ENCODE measurements at places on chromosomes 6 and 20. TPM values are rescaled to one million over a fixed set of nuclear protein-coding genes. Genes with fewer than 3 reads are reported as not detected.

Gene AHI1
- 27.1 TPM for total RNA-seq

Gene APOM
- total RNA-seq, result 0.85 TPM

Gene CASP8AP2
- total RNA-seq, result 22.9 TPM

Gene CAPN11
- total RNA-seq, result not detected

Gene RPP40
- total RNA-seq, result 6.0 TPM

Gene SLC25A27
- 5.7 TPM for total RNA-seq

Gene GPR63
- 1.1 TPM for total RNA-seq

Gene SLC35F1
- total RNA-seq, result not detected

DNA sequence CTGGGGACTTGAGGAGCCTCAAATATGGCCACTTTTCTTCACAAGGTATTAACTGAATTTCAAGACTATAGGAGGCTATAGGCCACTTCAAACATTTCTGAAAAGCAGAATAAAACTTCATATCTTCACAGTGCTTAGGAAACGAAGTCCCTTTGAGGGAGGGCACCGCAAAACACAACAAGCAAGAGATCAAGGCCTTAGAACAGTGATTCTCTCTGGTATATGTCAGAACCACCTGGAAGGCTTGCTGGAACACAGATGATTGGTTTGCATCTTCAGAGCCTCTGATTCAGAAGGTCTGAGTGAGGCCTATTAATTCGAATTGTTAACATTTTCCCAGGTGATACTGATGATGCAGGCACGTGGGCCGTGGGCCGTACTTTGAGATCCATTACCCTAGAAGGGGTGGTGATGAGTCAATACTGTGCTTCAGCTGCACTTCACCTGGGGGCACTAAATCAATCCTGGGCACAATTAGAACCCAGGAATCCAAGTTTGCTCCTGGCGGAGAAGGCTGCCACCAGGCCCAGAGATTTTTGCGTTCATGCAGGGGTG is 10.7 kb downstream of the SUN5 start:
- DNase-seq, result peak; percentile 32
- peaks cover 5% of the 10 kb centered on the region for H3K36me3 ChIP-seq
- no peak overlapping the region for H3K27ac ChIP-seq
- H3K4me3 ChIP-seq, result no peak overlapping the region

- no peaks in the 10 kb centered on the region for H3K27me3 ChIP-seq
- no peaks in the 10 kb centered on the region for H3K36me3 ChIP-seq
- DNase-seq, result no peak
These were observed 100.8 kb upstream of the CITED2 start for GRCh38 chr6:139475241-139475640.

DNA sequence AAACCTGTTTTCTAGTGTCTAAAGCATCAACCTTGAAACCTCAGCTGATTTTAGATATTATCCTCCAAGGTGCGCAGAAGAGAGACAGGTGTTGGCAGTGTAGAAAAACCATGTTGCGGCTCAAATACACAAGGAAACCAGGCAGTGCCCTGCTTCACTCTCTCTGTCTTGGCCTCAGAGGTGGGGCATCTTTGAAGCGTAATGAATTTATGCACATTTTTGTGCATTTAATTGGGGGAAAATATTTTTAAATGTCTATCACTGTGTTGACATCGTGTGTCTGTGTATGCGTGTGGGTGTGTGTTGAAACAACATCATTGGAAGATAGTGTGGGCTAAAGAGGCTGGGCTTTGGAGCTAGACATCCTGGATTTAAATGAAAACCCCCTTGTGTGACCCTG is 334.0 kb upstream of the CHD6 start:
- H3K27ac ChIP-seq, result no peak overlapping the region
- peaks cover 2% of the 10 kb centered on the region for H3K27me3 ChIP-seq
- no peak overlapping the region for H3K4me3 ChIP-seq
- DNase-seq, result no peak

DNA sequence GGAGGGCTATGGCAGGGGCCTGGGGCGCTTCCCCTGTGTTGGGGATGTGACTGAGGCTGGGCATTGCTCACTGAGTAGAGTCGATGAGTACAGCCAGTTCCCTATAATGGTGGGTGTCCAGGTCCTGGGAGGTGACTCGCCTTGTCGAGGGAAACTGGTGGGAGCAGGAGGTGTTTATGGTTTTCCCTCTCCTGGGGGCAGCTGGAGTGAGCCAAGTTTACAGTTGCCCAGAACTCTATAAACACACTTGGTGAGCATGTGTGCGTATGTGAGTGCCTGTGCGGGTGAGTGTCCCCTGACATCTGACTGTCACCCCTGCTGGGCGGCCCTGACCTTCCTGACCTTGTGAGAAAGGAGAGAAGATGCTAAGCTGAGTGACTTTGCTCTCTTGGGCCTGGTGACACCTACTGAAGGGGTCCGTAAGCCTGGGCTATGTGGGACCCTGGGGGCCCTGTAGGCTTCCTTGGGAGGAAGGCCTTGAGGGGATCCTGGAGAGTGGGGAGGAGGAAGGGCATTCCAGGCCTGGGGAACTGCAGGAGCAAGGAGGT is 65.9 kb downstream of the VEGFA start:
- H3K36me3 ChIP-seq, result no peaks in the 10 kb centered on the region
- H3K4me1 ChIP-seq, result peaks cover 13% of the 10 kb centered on the region
- peak; percentile 54 for DNase-seq
- no peak overlapping the region for H3K4me3 ChIP-seq

GRCh38 chr6:3565291-3565690 is 108.4 kb upstream of the SLC22A23 start:
- H3K27ac ChIP-seq, result no peak overlapping the region
- DNase-seq, result no peak
- H3K4me3 ChIP-seq, result no peak overlapping the region
- no peaks in the 10 kb centered on the region for H3K36me3 ChIP-seq

- no peak overlapping the region for H3K4me3 ChIP-seq
- peaks cover 34% of the 10 kb centered on the region for H3K4me1 ChIP-seq
- H3K27ac ChIP-seq, result no peak overlapping the region
- H3K36me3 ChIP-seq, result peaks cover 2% of the 10 kb centered on the region
- no peaks in the 10 kb centered on the region for H3K27me3 ChIP-seq
- DNase-seq, result no peak
These were observed 47.1 kb upstream of the SMLR1 start for GRCh38 chr6:130780122-130780521.

GRCh38 chr20:59938221-59938620 is 1.9 kb downstream of the PPP1R3D start:
- peak overlapping the region; percentile 72 for H3K4me3 ChIP-seq
- DNase-seq, result no peak
- H3K36me3 ChIP-seq, result no peaks in the 10 kb centered on the region
- H3K27me3 ChIP-seq, result no peaks in the 10 kb centered on the region
- peaks cover 36% of the 10 kb centered on the region for H3K4me1 ChIP-seq

DNA sequence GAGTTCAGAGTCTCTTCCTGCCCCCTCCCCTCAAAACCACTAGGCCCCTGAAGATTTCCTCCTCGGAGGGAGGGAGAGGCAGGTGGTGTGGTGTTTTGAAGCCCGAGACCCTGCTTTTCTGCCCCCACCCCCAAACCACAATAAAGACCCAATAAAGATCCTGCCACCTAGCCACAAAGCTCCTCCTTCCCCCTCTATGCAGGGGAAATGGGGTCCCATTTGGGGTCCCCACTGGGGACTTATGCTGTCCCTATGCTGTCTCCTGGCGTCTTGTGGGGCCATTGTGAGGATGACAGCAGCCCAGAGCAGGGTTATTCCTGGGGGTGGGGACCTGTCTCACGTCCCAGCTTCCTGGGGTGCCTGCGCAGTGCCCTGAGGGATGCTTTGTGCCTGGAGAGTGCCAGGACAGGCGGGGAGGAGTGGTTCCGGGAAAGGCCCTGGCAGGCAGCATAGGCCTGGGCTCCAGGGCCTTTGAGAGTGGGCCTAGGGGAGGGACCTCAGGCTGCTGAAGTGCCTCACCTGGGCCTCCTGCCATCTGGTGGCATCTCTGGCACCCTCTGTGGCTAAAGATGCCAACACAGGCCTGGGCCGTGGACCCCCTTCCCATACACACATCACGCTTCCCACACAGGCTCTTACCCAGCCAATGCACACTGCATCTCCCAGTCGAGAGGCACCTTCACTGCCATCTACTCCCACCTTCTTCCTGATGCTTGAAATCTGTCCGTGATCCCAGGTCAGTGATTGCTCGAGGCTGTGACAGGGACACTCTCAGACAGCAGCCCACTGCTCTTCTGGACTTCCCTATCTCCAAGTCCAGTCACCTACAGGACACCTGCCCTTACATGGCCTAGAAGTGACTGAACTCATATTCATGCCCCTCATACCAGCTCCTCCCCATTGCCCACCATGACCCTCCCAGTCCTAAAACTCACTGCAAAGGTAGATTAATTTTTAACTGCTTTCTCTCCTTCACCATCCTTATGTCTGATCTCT is 7.9 kb upstream of the ARMC12 start:
- peak overlapping the region; percentile 99 for H3K27ac ChIP-seq
- H3K4me1 ChIP-seq, result peaks cover 85% of the 10 kb centered on the region
- DNase-seq, result no peak
- no peaks in the 10 kb centered on the region for H3K27me3 ChIP-seq
- no peaks in the 10 kb centered on the region for H3K36me3 ChIP-seq

- H3K27me3 ChIP-seq, result peaks cover 26% of the 10 kb centered on the region
- H3K36me3 ChIP-seq, result peaks cover 2% of the 10 kb centered on the region
- H3K4me1 ChIP-seq, result no peaks in the 10 kb centered on the region
- DNase-seq, result no peak
- H3K27ac ChIP-seq, result no peak overlapping the region
These were observed 229.5 kb downstream of the UBE3D start for GRCh38 chr6:82836022-82836575.

DNA sequence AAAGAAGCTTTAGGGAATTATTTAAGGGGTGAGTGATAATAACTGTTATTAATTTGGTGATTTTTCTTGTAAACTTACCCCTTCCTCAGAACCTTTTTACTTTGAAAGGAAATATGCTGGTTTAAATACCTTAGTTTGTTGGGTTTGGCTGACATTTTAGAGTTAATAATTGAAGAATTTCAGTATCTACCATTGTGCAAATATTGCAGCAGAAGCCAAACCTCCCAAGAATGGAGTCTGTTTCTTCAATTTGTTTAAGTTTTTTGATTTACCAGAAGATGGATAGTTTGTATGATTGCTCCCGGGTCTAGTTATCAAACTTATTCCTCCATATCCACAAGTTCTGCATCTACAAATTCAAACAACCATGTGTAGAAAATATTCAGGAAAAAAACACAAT is 77.1 kb downstream of the ATRN start:
- no peaks in the 10 kb centered on the region for H3K27me3 ChIP-seq
- no peak for DNase-seq
- H3K4me1 ChIP-seq, result peaks cover 26% of the 10 kb centered on the region
- peak overlapping the region; percentile 75 for H3K27ac ChIP-seq

DNA sequence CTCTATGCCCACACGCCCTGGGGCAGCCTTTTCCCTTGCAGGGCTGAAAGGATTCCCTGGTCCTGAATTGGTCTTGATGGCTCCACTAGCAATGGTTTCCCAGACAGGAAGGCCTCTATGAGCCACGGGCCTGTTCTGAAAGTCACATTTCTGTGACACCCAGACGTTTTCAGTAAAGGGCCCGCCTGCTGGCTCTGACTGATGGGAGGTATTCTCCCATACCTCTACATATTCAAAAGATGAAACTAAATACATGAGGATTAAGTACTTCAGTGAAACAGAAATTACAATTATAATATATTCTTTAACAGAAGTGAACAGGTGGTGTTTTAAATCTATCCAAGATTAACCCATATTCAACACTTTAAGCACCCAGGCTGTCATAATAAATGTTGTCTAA is 629.8 kb downstream of the CDH26 start:
- H3K27ac ChIP-seq, result no peak overlapping the region
- no peak for DNase-seq
- no peak overlapping the region for H3K4me3 ChIP-seq
- no peaks in the 10 kb centered on the region for H3K36me3 ChIP-seq
- no peaks in the 10 kb centered on the region for H3K27me3 ChIP-seq
- H3K4me1 ChIP-seq, result no peaks in the 10 kb centered on the region

Measured in chondrocyte (in vitro differentiated cells).